Hepatocyte (in vitro differentiated cells): ENCODE measurements at places on chromosomes 13 and 19.

- DNase-seq = no peak
Observed at GRCh38 chr19:41876847-41877832, at the start of gene CD79A. Gene CD79A (plus strand): TSS chr19:41877279. CDS start chr19:41877305, 26 bp downstream.

DNA sequence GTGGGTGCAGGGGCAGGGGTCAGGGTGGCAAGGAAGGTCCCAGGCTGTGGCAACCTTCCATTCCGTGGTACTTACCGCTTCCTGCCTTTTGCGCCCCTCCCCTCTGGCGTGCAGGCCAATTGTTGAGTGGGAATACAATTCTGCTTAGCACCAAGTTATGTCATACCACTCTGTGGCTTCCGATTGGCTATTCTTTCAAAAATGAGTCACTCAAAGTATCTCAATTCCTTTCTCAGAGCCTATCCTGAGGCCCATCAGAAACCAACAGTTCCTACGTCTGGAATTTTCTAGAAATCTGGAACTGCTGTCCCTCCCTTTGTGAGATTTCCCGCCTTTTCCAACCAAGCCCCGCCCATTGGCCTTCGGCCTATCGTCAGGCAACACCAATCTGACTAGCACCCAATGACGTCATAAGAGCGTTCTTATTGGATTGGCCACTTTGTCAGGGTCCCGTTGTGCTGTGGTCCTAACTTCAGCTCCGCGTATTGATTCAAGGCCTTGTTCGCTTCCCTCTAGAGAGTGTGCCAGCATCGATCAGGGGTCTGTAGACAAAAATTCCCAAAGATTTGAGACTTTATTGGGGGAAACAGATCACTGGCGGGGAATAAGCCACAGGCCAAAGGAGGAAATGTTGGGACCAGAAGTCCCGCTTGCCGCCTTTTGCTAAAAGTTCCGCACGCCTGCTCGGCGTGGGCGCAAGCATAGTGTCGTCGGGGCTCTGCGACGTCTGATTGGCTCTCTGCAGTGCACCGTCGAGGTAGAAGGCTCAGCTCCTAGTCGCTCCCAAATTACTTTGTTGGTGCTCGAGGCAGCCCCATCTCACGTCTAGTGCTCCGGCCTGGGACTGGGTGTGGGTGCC is 11.7 kb downstream of the NTN5 start:
- DNase-seq = peak; percentile 71

- DNase-seq = no peak
Observed at GRCh38 chr13:112182251-112182650, 115.3 kb downstream of the SOX1 start.

DNA sequence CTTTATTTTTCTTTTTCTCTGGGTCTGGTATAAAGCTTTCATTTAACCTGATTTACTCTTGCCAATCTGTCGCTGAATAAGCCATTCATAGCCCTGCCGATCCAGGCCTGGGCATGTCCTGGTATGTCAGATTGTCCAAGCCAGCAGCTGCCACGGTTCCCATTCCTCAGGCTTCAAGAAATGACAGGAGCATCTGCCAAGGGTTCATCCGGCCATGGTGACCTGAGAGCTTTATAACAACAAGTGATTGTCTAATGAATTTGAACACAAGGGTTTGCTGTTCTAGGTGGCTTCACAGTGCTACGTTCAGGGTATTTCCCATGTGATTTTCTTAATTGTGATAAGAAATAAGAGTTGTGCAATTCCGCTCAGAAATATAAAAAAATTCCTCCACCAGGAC is 20.0 kb downstream of the PNMA8A start:
- no peak for DNase-seq

GRCh38 chr19:47230054-47230920 is 712 bp downstream of the BBC3 start:
- peak; percentile 77 for DNase-seq

DNA sequence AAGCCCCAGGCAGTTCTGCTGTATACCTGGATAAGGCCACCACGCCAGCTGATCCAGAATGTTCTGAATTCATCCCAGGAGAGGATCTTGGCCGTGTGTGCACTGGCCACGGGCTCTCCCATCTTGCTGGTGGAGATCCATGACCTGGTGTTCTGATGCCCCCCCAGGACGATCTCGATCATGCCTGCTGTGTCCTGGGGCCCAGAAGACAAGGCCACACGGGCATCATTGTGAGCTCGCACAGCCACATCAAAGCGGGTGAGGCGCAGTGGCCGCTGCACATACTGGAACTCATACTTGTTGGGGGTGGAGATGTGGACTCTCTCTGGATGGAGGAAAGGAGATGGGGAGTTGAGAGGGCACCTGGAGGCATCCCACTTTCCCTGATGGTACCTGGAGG is 40.1 kb downstream of the F2RL3 start:
- DNase-seq = no peak

- no peak for DNase-seq
Observed at GRCh38 chr19:3508771-3509535, 2.8 kb downstream of the FZR1 start.
